ENCODE measurements at places on chromosomes 5 and 9.

DNA sequence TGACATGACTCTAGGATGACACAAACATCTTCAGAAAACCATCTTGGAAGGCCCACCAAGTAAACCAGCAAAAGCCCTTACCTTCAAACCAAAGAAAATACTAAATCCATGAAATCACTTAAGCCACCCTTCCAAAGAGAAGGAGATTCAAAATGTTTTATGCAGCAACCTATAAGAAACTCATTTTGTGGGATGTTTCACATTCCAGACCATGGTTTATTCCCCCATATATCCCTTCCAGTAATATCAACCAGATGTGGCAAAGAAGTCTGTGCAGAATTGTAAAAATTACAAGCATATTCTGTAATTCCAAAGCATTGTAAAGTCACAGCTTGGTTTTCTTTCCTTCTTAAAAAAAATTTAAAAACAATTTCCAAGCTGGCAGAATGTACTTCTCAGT is 117.4 kb downstream of the SLIT3 start:
- no peak for DNase-seq

DNA sequence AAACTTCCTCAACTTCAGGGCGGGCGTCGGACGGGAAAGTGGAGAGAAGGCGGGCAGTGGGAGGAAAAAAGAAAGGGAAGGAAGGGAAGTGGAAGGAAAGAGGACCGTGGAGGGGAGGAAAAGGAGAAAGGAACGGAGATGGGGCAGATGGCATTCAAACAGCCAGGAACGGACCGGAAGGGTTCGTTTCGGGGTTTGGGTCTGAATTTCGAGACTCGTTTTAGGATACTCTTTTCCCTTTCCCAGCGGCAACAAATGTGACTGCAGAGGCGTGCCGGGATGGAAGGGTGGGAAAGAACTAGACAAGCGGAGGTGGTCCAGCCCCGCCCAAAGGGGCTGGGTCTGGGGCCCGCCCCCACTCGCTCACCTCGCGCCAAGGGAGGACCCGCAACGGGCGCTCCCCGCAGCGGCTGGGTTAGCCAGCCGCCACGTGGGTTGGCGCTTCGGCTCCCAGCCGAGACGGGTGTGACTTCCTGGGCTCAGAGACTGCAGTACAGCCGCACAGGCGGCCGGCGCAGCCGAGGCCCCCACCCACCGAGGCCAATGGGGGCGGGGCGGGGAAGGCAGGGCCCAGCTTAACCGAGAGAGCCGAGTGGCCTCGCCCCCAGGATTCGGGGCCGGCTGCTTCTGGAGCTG is 2.7 kb downstream of the VCAN start:
- peak; percentile 37 for DNase-seq

GRCh38 chr5:18311266-18311665 is 677.0 kb downstream of the TAF11L14 start:
- DNase-seq: no peak

GRCh38 chr5:178416206-178416882 is 173.8 kb downstream of the COL23A1 start:
- DNase-seq: no peak

DNA sequence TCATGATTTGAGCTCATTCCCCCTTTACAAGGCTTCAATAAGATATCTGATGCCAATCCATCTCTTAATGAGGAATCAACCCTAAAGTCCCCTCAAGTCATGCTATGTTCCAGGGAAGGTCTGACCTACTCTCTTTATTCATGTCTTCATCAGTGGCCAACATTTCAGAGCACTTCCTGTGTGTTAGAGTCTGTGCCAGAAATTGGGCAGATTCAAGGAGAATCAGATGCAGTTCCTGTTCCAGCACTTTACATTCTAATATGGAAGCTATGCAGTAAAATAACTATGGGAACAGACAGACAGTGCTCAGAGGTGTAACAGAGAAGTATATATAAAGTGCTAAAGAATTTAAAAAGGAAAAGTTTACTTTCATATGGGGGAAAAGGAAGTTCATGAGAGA is 193.4 kb upstream of the NR4A3 start:
- no peak for DNase-seq

- DNase-seq: no peak
Measured at GRCh38 chr9:127935765-127936221, 1.9 kb downstream of the DPM2 start.

GRCh38 chr5:122030251-122030650 is 47.8 kb downstream of the LOX start:
- no peak for DNase-seq

DNA sequence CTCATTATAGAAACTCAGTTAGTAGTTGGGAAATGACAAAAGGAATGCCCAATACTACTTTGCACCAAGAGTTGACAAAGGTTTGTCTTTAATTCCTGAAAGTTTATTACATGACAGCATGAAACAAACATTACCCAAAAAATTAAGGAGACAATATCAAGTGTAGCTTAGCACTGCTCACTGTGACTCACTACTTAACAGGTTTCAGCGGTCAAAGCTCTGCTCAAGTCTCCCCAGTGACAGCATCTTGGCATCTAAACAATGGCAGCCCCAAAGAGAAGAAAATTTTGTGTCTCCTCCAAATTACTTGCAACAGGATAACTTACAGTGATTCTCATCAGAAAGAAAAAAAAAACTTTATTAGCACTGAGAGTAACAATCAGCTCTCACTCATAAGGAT is 1030.2 kb downstream of the EFNA5 start:
- no peak for DNase-seq

DNA sequence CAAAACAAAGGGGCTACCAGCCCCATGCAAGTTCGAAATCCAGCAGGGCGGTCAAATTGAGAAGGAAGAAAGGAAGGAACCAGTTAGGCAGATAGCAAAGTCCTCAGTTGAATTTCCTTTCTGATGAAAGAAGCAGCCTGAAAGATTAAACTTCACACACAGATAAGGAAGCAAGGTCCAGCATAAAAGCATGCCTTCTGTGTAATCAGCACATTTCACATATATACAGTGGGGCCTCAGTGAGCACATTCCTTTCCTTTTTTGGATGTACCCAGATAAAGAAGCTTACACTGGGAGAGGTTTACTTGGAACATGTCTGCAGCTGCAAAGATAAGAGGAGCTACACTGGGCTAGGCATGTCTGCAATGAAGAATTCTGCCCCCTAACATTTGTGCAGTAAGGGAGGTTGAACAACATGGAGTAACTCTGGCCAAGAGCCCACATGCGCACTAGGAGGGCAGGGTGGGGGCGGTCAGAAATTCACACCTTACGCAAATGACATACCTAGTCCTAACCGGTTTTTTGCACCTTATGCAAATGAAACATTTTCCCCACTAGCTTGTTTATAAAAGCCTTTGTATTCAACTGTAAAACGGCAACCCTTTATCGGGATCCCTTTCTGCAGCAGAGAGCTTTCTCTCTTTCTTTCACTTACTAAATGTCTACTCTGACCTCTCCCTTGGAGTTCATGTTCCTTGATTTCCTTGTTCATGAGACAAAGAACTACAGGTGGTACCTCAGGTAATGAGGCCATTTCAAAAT is 149.7 kb upstream of the FBXL17 start:
- no peak for DNase-seq

DNA sequence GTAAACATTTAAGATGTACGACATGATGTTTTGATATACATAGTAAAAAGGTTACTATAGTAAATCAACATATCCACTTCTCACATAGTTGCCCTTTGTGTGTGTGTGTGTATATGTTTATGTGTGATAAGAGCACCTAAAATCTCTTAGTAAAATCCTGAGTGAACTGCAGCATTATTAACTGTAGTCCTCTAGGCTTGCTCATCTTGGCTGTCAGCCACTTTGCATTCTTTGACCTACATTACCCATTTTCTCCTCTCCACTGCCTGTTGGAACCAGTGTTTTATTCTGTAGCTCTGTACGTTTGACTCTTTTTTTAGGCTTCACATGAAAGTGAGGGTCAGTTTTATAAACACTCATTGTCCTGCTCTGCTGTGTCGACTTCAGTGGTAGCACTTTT is 24.4 kb downstream of the C5orf22 start:
- no peak for DNase-seq

GRCh38 chr5:76082772-76083554 is at the start of gene SV2C:
SV2C (plus strand) TSS chr5:76083383; CDS start chr5:76131751, 48,368 bp downstream.
- no peak for DNase-seq

- DNase-seq: no peak
Measured at GRCh38 chr5:127223256-127223974, 67.2 kb upstream of the MEGF10 start.

- no peak for DNase-seq
Measured at GRCh38 chr5:82628364-82628910, 350.3 kb upstream of the RPS23 start.

GRCh38 chr9:134779640-134780039 is 101.0 kb upstream of the FCN2 start:
- no peak for DNase-seq

DNA sequence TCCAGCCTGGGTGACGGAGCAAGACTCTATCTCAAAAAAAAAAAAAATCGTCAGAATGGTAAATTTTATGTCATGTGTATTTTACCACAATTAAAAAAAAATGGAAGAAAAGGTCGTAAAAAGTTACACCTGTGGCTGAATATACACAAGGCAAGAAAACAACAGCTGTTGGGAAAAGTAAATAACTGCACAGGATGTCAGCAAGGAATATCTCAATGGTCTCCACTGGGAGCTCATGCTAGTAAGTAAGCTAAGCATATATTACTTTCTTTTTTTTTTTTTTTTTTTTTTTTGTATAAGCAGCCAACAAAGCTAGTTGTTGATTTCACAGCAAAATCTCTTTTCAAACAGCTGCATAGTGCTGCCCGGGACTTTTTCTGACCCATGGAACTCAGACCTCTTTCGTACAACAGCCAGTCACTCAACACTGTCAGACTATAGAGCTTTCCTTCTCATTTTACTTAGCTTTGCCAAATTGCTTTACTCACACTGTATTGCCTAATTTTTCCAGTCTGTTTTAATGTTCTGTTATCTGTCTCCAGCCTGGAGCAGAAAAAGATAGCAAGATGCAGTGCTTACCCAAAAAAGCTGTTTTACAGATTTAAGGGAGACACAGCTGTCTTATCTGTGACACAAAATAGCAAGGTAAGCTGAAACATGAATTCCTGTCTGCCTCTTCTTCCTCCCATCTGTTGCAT is 175.9 kb downstream of the ENC1 start:
- no peak for DNase-seq
